ENCODE measurements at places on chromosomes 4 and X.

GRCh38 chrX:7198499-7198898 lies 50.5 kb upstream of the PUDP start:
- DNase-seq, result no peak

DNA sequence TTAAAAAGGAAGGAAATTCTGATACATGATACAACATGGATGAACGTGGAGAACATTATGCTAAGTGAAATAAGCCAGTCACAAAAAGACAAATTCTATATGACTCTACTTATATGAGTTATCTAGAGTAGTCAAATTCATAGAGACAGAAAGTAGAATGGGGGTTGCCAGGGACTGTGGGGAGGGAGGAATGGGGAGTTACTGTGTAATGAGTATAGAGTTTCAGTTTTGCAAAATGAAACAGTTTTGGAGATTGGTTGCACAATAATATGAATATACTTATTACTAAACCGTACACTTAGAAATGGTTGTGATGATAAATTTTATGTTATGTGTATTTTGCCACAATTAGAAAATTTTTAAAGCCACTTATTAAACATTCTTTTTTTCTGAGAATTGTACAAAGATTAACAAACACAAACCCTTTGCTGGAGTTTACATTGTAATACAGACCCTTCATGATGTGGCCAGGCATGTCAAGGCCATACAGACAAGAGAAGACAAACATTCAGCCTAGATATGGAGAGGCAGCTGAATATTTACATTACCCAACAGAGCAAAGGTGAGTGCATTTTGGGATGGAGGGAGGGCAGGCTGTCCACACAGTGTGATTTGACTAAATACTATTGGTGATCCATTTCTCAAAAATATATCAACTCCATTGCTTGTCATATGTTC lies 21.2 kb upstream of the GPC3 start:
- no peak for DNase-seq

DNA sequence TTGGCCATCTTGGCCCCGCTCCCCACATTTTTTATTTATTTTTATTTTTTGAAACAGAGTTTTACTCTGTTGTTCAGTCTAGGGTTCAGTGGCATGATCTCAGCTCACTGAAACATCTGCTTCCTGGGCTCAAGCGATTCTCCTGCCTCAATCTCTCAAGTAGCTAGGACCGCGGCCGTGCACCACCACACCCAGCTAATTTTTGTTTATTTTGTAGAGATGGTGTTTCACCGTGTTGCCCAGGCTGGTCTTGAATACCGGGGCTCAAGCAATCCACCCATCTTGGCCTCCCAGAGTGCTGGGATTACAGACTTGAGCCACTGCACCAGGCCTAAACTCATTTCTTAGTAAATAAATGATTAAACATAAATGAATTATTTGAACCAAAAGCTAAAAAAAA lies 322.0 kb upstream of the LCORL start:
- no peak for DNase-seq

- DNase-seq, result no peak
Measured at GRCh38 chrX:32045149-32045548, 973.3 kb upstream of the FTHL17 start.

DNA sequence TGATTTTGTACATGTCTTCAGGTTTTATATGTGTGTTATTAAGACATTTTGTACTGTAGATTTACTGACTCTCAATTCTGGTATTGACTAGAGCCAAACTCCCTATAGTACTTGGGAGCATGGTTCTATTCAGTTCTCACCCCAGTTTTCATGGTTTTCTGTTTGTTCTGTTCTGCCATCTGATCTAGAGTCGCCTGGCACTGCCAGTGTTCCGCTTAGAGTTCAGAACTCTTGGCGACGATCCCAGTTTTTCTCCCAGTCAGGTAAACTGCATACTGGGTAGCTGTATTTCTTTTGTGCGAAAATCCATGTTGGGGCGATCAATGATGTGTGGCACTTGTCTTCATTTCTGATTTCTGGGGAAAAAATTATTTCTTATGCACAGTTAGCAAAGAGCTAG lies 78.0 kb downstream of the PHOX2B start:
- no peak for DNase-seq

DNA sequence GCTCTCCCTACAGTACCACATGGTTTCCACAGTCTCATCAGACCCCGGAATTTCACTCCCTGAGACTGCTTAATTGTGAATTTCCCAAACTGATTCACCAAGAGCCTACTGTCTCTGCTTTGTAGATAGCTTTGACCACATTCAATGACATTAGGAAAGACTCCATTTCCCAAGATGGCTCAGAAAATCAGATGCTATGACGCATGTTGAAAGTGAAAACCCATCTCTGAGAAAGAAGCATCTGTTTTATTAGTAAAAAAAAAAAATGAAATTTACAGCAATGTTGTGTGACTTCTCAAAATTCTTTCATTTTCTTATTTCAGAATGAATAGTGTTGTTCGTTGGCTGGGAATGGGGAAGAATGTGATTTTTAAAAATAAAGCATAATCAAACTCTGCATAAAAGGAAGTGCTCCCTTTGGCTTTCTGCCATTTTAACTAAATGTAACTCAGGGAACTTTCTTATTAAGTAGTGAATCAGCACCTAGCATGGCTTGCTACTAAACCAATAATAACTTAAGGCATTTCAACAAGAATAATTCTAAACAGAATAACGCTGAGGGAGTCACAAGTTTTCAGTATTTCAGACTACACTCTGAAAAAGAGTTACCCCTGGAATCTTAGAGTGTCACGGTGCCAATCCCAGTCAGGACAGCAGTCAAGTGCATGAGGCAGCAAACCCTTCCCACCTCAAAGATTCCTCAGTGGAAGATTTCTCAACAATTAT lies 97.4 kb upstream of the MYOZ2 start:
- no peak for DNase-seq

GRCh38 chr4:87589531-87589930 lies 18.8 kb upstream of the DSPP start:
- DNase-seq, result no peak

GRCh38 chr4:113435893-113436292 lies 325.6 kb downstream of the CAMK2D start:
- no peak for DNase-seq

- DNase-seq, result no peak
Measured at GRCh38 chr4:67922697-67923096, 38.9 kb upstream of the TMPRSS11D start.

DNA sequence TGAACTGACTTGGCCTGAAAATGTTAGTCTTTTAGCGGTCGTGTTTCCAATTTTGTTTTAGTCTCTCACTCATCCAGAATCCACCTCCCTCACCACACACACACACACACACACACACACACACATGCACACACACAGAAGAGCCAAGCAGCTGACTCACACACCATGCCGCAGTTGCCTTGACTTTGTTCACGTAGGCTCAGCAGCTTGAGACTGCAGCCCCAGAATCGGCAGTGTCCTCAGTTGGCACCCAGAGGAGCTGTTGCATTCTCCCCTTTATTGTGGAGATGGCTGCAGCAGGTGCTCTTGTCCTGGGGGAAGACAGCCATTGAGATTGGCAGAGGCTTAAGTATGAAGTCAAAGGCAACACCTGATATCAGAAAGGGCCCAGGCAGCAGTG lies 20.9 kb upstream of the XPNPEP2 start:
- DNase-seq, result no peak

DNA sequence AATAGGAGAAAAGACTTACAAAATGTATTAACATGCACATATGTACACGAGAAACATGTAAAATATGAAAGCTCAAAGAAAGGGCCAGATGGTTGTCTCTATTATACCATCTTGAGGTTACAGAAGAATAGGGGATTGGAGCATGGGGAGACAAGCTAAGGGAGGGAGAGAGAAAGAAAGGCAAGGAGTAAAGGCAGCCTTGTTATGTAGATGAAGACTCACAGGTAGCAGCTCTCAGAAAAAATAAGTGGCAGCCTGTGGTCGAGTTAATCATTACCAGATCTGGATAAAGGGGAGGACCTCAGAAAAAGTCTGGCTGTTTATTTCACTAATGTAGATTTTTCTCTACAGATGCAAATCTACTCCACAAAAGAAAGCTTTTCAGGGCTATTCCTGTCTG lies 26.6 kb upstream of the PPP1R2C start:
- DNase-seq, result no peak

DNA sequence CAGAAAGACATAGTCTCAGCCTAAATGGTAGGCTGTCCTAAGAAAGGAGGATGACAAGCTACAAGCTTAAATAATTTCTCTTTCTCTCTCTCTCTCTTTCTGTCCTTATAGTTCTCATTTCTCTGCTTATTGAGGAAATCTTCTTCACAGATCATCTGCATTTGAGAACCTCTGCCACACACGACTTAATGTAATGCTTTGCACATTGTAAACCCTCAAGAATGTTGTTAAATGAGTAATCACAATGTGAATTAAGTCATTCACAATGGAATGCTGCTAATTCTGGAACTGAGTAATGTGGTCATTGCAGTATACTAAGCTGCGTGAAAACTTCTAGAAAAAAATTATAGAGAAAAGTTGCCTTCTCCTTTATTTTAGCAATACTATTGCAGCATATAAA lies 508.9 kb upstream of the FTHL17 start:
- no peak for DNase-seq

- DNase-seq, result no peak
Measured at GRCh38 chrX:116272861-116273260, 102.3 kb downstream of the AGTR2 start.

GRCh38 chr4:169922632-169923276 lies 103.4 kb downstream of the MFAP3L start:
- no peak for DNase-seq

- no peak for DNase-seq
Measured at GRCh38 chrX:119755981-119756533, 2.3 kb upstream of the SOWAHD start.

GRCh38 chrX:54288968-54289367 lies 68.9 kb downstream of the WNK3 start:
- no peak for DNase-seq

GRCh38 chrX:151099001-151099400 lies 77.4 kb upstream of the GPR50 start:
- DNase-seq, result no peak

DNA sequence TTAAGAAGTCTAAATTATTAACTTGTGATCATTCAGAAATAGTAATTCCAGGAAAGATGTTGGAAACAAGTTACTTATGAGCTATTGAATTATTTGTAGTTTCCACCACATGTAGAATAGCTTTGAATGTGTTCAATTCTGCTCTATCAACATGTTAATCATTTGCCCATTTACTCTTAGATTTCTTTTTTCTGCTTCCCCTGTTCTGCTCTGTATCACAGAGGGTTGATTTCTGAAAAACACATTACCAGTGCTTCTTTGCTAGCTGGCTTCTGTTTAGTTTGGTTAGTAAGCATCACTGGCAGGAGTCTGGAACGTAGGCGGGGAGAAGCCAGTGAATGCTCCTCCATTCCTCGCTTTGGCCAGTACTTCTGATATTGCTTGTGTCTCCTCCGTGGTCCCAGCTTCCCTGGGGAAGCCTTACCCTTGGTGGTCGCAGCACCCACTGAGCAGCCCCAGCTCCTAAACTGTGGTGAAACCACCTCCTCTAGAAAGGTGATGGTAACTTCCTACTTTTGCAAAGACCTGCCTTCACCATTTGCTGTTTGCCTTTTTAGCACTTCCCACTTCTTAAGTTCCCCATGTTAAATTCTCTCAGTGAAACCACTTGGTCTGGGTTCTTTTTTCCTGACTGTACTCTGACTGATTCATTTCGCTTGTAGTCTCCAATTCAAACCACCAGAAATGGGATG lies 40.3 kb upstream of the GALNT7 start:
- DNase-seq, result no peak

- no peak for DNase-seq
Measured at GRCh38 chrX:85111347-85111746, 107.7 kb downstream of the APOOL start.

DNA sequence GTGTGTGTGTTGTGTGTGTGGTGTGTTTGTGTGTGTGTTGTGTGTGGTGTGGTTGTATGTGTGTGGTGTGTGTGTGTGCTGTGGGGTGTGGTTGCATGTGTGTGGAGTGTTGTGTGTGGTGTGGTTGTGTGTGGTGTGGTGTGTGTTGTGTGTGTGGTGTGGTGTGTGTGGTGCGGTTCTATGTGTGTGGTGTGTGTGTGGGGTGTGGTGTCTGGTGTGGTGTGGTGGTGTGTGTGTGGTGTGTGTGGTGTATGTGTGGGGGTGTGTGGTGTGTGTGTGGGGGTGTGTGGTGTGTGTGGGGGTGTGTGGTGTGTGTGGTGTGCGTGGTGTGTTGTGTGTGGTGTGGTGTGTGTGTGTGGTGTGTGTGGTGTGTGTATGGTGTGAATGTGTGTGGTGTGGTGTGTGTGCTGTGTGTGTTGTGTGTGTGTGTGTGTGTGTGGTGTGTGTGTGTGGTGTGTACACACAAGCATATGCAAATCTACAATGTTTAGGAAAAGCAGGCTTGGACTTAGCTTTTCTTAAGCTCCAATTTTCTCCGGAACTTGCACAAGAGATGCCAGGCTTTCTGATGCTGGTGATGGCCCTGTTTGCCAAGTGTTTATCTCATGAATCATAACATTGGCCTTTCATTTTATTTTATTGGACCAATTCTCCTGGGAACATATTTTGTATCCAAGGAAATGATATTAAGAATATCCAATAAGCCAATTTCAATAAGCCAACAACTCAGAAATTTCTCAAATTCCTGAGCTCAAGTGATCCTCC lies 148.7 kb downstream of the SPATA18 start:
- no peak for DNase-seq

DNA sequence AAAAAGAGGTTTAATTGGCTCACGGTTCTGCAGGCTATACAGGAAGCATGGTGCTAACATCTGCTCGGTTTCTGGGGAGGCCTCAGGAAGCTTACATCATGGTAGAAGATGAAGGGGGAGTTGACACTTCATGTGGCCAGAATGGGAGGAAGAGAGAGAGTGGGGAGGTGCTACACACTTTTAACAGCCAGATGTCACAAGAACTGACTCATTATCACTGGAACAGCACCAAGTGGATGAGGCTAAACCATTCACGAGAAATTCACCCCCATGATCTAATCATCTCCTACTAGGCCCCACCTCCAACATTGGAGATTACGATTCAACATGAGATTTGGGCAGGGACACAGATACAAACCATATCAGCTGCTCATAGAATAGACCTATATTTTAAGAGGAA lies 255.8 kb downstream of the OPHN1 start:
- DNase-seq, result no peak

DNA sequence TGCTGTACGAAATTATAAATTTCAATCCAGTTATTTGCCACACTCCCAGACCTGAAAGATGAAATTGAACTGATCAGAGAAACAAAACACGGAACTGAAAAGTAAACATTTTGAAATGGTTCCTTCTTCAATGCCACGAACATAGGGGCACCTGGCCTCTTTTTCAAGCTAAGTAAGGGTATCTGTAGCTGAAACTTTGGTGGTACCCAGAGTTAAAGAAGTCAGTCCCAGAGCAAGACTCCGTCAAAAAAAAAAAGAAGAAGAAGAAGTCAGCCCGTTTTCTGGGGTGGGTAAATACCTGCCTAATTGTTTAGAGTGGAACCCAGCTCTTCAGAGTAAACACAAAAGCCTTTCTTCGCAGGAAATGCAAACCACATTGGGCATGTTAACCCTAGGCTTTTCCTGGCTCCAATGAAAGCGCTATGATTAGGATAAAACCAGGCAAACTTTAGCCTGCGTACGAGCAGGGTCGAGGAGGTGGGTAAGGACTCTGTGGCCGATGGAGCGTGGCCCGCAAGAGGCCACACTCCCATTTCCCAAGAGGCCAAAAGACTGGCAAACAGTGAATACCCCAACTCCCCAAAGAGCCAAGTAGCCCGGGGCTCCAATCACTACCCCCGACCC lies 1.3 kb downstream of the ANTXR2 start:
- DNase-seq, result peak; percentile 5

- no peak for DNase-seq
Measured at GRCh38 chr4:179836179-179837075, 2394.2 kb upstream of the AGA start.

Data from 8988T (cell line).